ENCODE measurements at places on chromosomes 2 and 18. TPM values are rescaled to one million over a fixed set of nuclear protein-coding genes. Genes with fewer than 3 reads are reported as not detected.

Gene CGREF1
- 7.8 TPM for total RNA-seq

Gene ADRA2B
- 0.09 TPM for total RNA-seq

Gene PDE1A
- 0.11 TPM for total RNA-seq

Gene DPYSL5
- total RNA-seq: 3.6 TPM

Gene SIX3
- total RNA-seq: 1.9 TPM

Gene CYP27A1
- total RNA-seq: 0.14 TPM

Gene DQX1
- 0.10 TPM for total RNA-seq

Gene CTDP1
- 16.4 TPM for total RNA-seq

Gene IL1F10
- not detected for total RNA-seq

Gene POTEI
- not detected for total RNA-seq

Gene SCN7A
- not detected for total RNA-seq

Gene CRYGD
- not detected for total RNA-seq

Gene ANKRD23
- total RNA-seq: 1.5 TPM

Gene SMARCAL1
- 15.3 TPM for total RNA-seq

Gene TMEM37
- total RNA-seq: 2.3 TPM

Gene SH2D6
- total RNA-seq: 1.5 TPM

All from A549 treated with Mapracorat at 1 μM for 4 hours (cell line).